NCI-H1436 (cell line): ENCODE measurements at places on chromosomes 1 and 21.

DNA sequence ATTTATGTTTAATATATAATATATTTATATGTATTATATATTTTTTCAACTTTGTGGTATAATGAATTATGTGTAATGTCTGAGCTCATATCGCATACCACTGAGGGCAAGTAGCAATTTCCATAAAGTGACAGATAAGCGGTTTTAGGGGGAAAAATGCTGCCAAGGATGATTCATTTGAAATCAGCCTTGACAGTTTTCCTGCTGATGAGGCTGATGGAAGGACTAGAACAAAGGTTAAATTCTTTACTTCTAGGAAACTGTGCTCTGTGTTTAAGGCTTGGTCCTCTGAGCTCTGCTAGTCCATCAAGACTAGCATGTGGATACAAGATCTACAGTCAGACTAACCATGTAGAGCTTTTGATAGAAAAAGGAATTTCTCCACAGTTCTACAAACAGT lies 19.3 kb upstream of the DDAH1 start:
- DNase-seq = no peak

DNA sequence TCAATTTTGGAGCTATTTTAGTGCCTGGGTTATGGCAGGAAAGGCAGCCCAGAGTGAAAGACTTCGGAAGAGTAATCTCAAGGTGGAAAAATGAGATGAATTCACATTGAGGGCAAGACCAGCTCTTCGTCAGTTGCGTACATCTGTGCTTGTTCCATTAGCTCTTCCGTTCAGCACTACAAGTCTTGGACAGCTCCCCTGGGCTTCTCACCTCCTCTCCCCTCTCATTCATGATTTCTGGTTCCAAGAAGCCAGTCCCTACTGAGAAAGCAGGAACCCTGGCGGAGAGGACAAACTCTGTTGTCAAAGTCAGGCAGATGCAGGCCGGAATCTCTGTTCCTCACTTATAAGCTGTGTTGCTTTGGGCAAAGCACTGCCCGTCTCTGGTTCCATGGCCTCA lies 76.5 kb downstream of the ACTL8 start:
- DNase-seq = no peak

DNA sequence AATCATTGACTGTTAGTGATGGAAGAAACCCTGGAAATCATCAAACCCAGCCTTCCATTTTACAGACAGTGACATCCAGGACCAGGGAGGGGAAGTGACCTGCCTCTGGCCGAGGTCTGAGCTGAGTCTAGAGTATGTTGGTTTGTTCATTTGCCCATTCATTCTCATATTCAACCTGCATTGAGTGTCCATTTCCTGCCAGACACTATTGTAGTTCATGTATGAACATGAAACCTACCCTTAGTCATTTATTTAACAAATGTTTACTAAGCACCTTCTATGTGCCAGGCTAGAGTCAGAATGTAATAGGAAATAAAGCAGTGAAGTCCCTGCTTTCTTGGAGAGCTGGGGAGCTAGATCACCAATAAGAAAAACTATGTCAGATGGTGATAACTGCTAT lies 51.3 kb downstream of the KCND3 start:
- DNase-seq = no peak

GRCh38 chr1:58812926-58813325 lies 29.1 kb upstream of the JUN start:
- no peak for DNase-seq

DNA sequence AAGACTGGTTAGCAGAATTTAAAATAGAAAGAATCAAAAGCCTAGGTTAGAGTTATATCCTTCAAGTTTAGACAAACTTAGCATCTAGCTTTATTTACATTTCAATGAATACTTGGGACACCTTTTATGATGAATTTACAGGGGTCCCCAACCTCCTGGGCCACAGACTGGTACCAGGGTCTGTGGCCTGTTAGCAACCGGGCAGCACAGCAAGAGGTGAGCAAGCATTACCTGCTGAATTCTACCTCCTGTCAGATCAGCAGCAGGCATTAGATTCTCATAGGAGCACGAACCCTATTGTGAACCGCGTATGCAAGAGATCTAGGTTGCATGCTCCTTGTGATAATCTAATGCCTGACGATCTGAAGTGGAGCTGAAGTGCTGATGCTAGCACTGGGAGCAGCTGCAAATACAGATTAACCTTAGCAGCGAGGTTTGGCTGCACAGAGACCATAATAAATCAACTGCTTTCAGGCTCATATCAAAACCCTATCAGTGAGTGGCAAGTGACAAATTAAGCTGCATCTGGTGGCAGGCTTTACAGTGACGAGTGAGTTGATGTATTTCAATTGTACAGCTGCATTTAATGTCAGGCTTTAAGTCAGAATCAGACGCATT lies 82.0 kb downstream of the UCHL5 start:
- DNase-seq = peak; percentile 22

DNA sequence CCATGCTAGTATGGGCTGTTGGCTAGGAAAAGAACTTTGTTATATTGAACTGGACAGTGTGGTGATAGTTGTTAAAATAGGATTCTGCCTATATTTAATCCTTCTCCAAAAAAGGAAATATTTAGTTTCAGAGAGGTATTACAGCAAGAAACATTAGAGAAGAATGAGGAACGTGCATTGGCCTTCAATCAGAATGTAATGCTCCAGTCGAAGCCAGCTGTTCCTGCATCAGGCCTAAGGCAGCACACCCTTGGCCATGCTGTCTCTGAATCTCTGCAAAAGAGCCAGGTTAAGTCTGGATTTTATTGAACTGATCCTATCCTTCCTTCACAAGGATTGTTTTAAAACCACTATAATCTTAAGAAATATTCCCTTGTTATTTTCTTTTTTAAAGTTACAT lies 35.3 kb upstream of the RALGPS2 start:
- no peak for DNase-seq

- no peak for DNase-seq
Observed at GRCh38 chr1:178960482-178961240, 65.0 kb upstream of the FAM20B start.

DNA sequence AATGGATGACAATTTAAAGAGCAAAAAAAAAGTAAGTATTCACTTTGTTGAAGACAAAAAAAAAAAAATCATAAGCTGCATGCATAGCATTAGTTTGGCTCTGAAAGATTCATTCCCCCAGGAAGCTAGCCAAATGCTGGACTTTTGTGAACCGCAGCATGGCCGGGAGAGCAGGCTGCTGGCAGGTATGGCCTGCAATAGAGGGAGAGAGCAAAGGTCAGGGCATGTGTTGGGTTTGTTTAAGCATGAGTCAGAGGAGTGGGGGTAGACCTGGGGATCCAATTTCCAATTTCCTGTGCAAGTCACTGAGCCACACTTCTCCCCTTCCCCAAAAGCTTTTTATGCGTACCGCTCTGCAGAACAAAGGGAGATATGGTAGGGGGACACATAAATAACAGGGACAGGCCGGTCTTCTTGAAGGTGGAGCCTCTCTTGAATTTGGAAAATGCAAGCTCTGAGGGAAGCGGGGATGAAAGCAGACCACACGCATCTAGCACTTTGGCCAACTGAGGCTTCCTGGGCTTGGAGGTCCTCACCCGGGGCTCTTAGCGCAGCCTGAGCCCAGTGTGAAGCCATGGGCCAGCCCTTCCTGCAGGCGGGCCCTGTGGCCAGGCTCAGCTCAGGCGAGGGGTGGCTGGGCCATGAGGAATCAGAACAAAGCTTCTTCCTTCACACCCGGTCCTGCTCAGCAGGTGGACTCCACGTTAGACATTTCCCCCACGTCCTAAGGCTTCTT lies 171.1 kb downstream of the TOMM20 start:
- DNase-seq = no peak

GRCh38 chr1:18580047-18580446 lies 50.6 kb upstream of the PAX7 start:
- no peak for DNase-seq
